ENCODE measurements at places on chromosomes 2 and 18. TPM values are rescaled to one million over a fixed set of nuclear protein-coding genes. Genes with fewer than 3 reads are reported as not detected.

GRCh38 chr2:234252772-234253171 lies 202.3 kb downstream of the SPP2 start:
- H3K27me3 ChIP-seq, result no peaks in the 10 kb centered on the region
- peak; percentile 85 for DNase-seq
- H3K4me1 ChIP-seq, result peaks cover 7% of the 10 kb centered on the region
- no peak overlapping the region for H3K4me3 ChIP-seq

The DCDC2C gene
- not detected for total RNA-seq

The LYPD6 gene
- 2.7 TPM for total RNA-seq

GRCh38 chr2:184628051-184628450 lies 29.7 kb downstream of the ZNF804A start:
- H3K36me3 ChIP-seq, result no peaks in the 10 kb centered on the region
- DNase-seq, result no peak
- no peak overlapping the region for H3K27ac ChIP-seq
- H3K27me3 ChIP-seq, result no peaks in the 10 kb centered on the region
- H3K4me1 ChIP-seq, result no peaks in the 10 kb centered on the region
- H3K4me3 ChIP-seq, result no peak overlapping the region

The GPAT2 gene
- total RNA-seq, result 0.31 TPM

DNA sequence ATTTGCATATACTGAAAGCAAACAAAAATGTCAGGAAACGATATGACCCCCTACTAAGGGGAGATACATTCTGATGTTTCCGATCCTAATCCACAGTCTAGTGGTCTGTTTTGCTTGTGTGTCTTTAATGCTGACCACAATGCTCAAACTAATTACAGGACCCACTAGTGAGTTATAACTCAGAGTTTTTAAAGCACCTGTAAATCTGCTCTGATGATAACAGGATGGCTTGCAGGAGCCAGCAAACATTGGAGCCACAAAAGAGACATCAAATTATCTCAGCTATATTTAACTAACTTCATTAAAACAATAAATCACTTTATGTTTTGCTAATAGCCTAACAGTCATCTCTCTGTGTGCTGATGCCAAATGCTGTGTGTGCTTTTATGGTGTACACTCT lies 300.3 kb downstream of the NBAS start:
- no peaks in the 10 kb centered on the region for H3K36me3 ChIP-seq
- no peak overlapping the region for H3K27ac ChIP-seq
- no peaks in the 10 kb centered on the region for H3K4me1 ChIP-seq
- no peak for DNase-seq
- no peaks in the 10 kb centered on the region for H3K27me3 ChIP-seq

- H3K27ac ChIP-seq, result no peak overlapping the region
- no peak for DNase-seq
- no peaks in the 10 kb centered on the region for H3K36me3 ChIP-seq
- no peaks in the 10 kb centered on the region for H3K27me3 ChIP-seq
Observed at GRCh38 chr2:133500917-133501316, 67.3 kb downstream of the NCKAP5 start.

The ERFE gene
- total RNA-seq, result not detected

DNA sequence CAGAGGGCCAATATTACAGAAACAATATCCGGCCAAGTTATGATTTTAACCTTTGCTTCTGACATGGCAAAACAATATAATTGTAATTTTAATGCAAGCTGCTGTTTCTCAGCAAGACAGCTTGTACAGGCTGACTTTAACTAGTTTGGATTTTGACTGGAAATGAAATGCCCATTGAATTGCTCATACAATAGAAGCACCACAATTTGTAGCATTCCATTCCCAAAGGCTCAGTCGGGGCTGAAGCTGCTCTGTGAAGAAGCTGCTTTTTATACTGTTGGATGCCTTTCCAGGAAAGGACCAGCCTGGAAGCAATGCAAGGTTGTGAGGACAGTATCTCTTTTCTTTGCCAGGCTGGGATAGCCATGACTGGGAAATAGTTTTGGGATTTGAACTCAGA lies 677.0 kb upstream of the FANCL start:
- no peaks in the 10 kb centered on the region for H3K36me3 ChIP-seq
- no peaks in the 10 kb centered on the region for H3K4me1 ChIP-seq
- H3K27me3 ChIP-seq, result no peaks in the 10 kb centered on the region
- no peak for DNase-seq
- H3K4me3 ChIP-seq, result no peak overlapping the region

DNA sequence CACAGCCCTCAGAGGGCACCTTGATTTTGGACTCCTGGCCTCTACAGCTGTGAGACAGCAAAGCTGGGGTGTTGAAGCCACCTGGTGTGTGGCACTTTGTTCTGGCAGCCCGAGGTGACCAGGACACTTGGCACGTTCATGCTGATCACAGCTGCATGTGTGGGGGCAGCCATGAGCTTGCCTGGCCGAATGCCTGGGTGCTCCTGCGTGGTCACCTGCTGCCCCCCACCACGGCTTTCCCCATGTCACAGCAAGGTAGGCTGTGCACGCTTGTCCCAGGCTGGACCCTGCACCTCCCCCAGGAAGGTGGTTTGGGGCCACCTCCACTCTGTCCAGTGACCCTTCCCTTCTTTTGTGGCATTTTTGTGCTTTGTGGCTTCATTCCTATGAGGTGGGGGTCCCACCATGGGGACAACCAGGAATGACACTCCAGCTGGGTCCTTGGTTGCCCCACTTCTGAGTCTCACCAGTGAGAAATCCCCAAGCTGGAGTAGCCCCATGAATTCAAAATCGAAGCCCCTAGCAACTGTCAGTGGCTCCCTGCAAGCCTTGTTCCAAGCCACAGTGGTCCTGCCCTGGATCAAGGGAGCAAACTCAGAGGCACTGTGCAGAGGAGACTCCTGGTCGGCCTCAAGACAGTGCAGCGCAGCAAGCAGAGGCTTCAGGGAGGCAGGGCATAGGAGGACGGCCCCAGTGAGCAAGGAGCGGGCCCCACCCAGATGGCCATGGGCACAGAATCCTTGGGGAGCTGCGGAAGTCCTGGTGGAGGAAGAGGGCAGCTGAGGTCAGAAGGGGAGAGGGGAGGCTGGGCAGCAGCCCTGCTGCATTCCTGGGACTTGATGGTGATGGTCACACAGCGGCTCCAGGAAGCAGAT lies 121.4 kb upstream of the HS6ST1 start:
- H3K4me1 ChIP-seq, result peaks cover 4% of the 10 kb centered on the region
- no peak overlapping the region for H3K27ac ChIP-seq
- H3K27me3 ChIP-seq, result no peaks in the 10 kb centered on the region

GRCh38 chr18:2139691-2140090 lies 431.6 kb downstream of the METTL4 start:
- H3K4me1 ChIP-seq, result no peaks in the 10 kb centered on the region
- H3K4me3 ChIP-seq, result no peak overlapping the region
- H3K27me3 ChIP-seq, result no peaks in the 10 kb centered on the region
- H3K27ac ChIP-seq, result no peak overlapping the region
- DNase-seq, result no peak

The SERPINB13 gene
- total RNA-seq, result not detected

The VWC2L gene
- not detected for total RNA-seq

DNA sequence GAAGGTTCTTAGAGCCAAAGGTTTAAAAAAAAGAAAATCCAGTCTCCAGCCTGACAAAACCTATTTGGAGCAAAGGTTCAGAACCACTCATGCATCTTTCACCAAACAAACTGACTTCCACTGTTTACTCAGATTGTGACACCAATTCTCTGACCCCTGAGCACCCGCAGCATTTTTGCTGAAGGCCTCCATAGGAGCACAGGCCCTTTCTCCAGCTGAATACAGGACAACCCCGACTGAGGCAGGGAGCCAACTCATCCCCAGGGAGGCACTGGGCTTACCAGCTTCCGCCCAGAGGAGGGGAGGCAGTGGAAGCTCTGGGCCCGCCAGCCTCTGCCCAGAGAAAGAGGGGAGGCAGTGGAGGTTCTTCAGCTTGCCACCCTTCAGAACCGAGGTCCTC lies 51.0 kb upstream of the CNGA3 start:
- H3K4me1 ChIP-seq, result no peaks in the 10 kb centered on the region
- no peak for DNase-seq
- H3K27me3 ChIP-seq, result no peaks in the 10 kb centered on the region
- no peaks in the 10 kb centered on the region for H3K36me3 ChIP-seq

The SEPTIN2 gene
- total RNA-seq, result 245 TPM

- no peaks in the 10 kb centered on the region for H3K27me3 ChIP-seq
- DNase-seq, result no peak
- no peaks in the 10 kb centered on the region for H3K4me1 ChIP-seq
- no peaks in the 10 kb centered on the region for H3K36me3 ChIP-seq
- no peak overlapping the region for H3K27ac ChIP-seq
Observed at GRCh38 chr2:12284487-12284886, 432.2 kb upstream of the TRIB2 start.

The MAPRE2 gene
- total RNA-seq, result 8.4 TPM

DNA sequence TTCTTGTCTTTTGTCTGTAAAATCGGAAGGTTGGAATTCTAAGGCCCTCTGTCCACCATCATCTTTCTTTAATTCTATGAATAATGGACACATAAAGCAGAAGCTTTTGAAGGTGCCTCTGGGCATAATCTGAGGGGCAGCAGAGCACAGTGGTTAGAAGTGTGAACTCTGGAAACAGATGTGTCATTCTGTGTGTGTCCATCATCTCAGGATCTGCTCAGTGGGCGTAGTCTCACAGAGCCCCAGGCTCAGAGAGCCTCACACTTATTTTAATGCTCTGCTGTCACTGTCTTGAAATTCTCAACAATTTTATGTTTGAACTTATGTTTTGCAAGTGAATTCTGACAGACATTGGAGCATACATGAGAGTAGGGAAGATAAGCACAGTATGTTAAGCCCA lies 31.0 kb upstream of the CCDC93 start:
- H3K27me3 ChIP-seq, result no peaks in the 10 kb centered on the region
- no peak overlapping the region for H3K27ac ChIP-seq
- no peak for DNase-seq
- peaks cover 11% of the 10 kb centered on the region for H3K4me1 ChIP-seq
- no peaks in the 10 kb centered on the region for H3K36me3 ChIP-seq
- H3K4me3 ChIP-seq, result no peak overlapping the region

The KCNE4 gene
- 1.1 TPM for total RNA-seq

The FAM117B gene
- total RNA-seq, result 7.3 TPM

GRCh38 chr2:112542984-112543661 lies 858 bp downstream of the POLR1B start:
- H3K27ac ChIP-seq, result no peak overlapping the region
- no peaks in the 10 kb centered on the region for H3K36me3 ChIP-seq
- no peak for DNase-seq
- no peaks in the 10 kb centered on the region for H3K4me1 ChIP-seq

- no peak overlapping the region for H3K4me3 ChIP-seq
- no peak overlapping the region for H3K27ac ChIP-seq
- no peaks in the 10 kb centered on the region for H3K27me3 ChIP-seq
- H3K36me3 ChIP-seq, result no peaks in the 10 kb centered on the region
Observed at GRCh38 chr2:95531254-95531771, 46.8 kb upstream of the TRIM43B start.

The IL1RN gene
- 3.0 TPM for total RNA-seq

DNA sequence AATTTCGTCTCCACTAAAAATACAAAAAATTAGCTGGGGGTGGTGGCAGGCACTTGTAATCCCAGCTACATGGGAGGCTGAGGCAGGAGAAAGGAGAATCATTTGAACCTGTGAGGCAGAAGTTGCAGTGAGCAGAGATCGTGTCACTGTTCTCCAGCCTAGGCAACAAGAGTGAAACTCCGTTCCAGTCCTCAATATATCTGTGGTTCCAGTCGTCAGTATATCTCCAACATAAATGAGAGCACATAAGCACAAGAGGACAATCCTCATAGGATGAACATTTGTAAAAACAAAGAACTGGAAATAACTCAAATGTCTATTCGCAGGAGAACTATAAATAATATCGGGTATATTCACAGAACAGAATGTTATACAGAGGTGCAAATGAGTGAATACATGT lies 13.1 kb upstream of the PLEK start:
- no peak overlapping the region for H3K4me3 ChIP-seq
- H3K36me3 ChIP-seq, result no peaks in the 10 kb centered on the region
- H3K4me1 ChIP-seq, result no peaks in the 10 kb centered on the region

GRCh38 chr2:86066007-86066578 lies 39.6 kb downstream of the POLR1A start:
- H3K27me3 ChIP-seq, result no peaks in the 10 kb centered on the region
- no peaks in the 10 kb centered on the region for H3K36me3 ChIP-seq
- H3K4me1 ChIP-seq, result peaks cover 5% of the 10 kb centered on the region
- no peak for DNase-seq
- no peak overlapping the region for H3K27ac ChIP-seq
- H3K4me3 ChIP-seq, result no peak overlapping the region

DNA sequence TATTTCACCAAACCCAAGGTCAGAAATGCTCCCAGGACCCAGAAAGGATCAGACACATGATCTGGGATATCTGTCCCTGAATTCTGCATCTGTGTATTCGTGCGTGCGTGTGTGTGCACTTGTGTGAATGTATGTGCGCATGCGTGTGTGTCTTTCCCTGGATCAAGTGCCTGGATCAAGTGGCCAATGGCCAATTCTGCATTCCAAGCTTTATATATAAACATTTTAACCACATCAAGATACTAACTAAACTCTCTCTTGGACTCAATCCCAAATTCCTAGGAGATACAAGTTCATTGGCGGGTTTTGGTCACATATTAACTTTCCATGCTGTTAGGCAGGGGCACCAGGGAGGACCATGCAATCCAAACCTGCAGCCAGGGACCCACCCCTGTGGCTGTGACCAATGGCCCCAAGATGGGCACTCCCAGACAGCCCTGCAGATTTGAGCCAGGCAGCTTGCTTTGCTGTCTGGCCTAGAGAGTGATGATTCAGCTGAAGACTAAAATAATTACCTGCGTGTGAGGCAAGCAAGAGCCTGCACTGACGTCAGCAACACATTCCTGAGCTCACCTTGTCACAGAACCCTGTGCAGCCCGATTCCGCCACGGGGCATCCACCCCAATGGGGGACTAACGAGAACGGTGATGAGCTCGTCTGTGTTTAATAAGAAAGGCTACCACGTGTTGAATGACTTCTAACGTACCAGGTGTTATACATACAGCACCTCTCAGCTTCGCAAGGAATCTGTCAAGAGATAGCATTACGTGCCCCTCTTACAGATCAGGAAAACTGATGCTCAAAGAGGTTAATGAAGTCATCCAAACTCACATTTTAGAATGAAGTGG lies 45.3 kb upstream of the ROCK2 start:
- peaks cover 10% of the 10 kb centered on the region for H3K4me1 ChIP-seq
- H3K27ac ChIP-seq, result peak overlapping the region; percentile 27
- no peaks in the 10 kb centered on the region for H3K27me3 ChIP-seq
- H3K4me3 ChIP-seq, result no peak overlapping the region
- no peaks in the 10 kb centered on the region for H3K36me3 ChIP-seq

DNA sequence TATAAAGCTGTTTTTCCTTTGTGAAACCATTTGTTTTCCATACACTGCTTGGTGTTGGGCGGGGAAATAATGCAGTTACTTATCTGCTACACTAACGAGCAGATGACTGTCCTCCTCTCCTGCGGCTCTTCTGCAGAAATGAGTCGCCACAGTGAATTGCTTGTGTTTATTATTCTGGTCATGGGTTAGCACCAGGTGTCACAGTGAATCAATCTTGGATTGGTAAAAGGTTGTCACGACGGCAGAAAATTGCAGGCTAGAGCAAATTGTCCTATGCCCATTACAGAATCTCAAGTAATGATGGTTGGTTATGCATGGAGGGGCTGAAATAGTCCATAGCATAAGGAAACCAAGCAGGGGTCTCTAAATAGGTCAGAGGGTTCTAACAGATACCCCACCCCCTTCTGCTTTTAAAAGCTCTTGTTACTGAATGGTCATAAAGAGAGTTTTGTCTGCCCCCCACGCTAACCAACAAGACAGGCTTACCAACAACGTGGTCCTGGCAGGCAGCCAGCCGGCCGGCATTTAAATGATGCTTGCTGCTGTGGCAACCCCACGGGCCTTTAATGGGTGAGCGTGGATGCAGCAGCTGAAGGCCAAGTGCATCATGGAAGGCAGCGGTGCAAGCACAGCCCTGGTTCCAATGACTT lies 29.5 kb downstream of the RAB31 start:
- peak; percentile 51 for DNase-seq
- H3K27ac ChIP-seq, result no peak overlapping the region
- H3K4me1 ChIP-seq, result no peaks in the 10 kb centered on the region

The RGPD3 gene
- 0.12 TPM for total RNA-seq

All from pancreas (tissue), 10 donors.